Inflammatory macrophage treated with lipopolysaccharide for 4 hours (primary cell): ENCODE measurements at places on chromosomes 2 and 18.

- no peak for DNase-seq
These were observed 32.2 kb downstream of the ZAP70 start for GRCh38 chr2:97745474-97746174.

GRCh38 chr2:23312996-23313606 is 71.9 kb upstream of the KLHL29 start:
- DNase-seq: no peak

- no peak for DNase-seq
These were observed 25.4 kb downstream of the CDKL4 start for GRCh38 chr2:39218391-39218790.

GRCh38 chr2:217014328-217015105 is 154.7 kb upstream of the TNP1 start:
- no peak for DNase-seq

GRCh38 chr18:43888598-43888997 is 611.3 kb upstream of the SYT4 start:
- no peak for DNase-seq

DNA sequence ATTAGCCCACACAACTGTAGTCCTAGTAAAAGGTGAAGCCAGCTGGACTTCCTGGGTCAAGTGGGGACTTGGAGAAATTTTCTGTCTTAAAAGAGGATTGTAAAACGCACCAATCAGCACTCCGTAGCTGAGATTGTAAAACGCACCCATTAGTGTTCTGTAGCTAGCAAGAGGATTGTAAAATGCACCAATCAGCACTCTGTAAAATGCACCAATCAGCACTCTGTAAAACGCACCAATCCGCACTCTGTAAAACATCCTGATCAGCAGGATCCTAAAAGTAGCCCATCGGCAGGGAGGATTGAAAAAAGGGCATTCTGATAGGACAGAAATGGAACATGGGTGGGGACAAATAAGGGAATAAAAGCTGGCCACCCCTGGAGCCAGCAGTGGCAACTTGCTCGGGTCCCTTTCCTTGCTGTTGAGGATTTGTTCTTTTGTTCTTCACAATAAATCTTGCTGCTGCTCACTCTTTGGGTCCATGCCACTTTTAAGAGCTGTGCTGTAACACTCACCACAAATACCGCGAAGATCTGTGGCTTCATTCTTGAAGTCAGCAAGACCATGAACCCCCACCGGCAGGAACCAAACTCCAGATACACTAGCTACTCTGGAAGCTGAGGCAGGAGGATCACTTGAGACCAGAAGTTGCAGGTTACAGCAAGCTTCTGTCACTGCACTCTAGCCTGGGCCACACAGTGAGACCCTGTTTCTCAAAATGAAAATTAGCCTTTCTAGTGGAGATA is 102.6 kb downstream of the HS6ST1 start:
- no peak for DNase-seq

- DNase-seq: no peak
These were observed 164.2 kb upstream of the KLHL14 start for GRCh38 chr18:32937066-32937465.

- no peak for DNase-seq
These were observed 104.6 kb downstream of the KLF7 start for GRCh38 chr2:207061181-207061580.
